ENCODE measurements at places on chromosomes 2 and 18. TPM values are rescaled to one million over a fixed set of nuclear protein-coding genes. Genes with fewer than 3 reads are reported as not detected.

- no peak for DNase-seq
These were observed 249.0 kb downstream of the LPIN1 start for GRCh38 chr2:11995456-11995855.

- no peak for DNase-seq
These were observed 34.7 kb downstream of the RFX8 start for GRCh38 chr2:101440127-101440738.

DNA sequence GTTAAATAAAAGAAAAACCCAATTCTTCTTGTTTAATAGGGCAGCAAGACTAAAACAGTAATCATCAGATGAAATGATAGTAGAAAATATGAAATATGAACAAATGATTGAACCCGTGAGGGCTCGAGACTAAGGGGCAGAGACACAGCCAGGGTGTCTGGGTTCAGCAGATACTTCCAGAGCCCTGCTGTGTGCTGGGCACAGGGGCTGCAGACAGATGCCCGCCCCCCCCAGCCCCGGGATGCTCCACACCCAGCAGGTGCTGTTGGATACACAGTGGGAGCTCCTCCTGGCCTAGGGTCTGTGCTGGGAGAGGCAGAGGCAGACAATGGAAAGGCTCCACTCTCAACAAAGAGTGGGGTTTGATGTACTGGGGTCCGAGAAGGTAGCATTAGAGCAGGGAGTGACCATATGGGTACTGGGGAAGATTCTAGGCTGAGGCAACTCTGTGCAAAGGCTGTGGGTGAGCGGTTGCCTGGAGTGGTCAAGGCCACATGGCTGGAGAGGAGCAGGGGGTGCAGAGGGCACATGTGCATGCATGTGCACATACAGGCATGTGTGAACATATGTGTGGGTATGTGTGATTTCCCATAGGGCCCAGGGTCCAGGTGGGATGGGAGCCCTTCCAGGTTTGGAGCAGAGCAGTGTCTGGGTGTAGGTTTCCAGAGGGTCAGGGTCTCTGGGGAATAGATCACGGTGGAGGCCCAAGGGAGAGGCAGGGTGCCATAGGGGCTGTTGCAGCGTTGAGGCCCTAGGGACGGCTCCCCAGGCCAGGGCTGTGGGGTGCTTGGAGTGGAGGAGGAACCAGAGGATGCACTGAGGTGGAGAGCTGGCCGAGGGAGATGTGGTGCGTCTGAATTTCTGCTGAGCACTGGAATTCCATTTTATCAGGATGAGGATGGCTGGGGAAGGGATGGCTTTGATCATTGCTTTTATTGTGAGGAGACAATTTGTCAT lies 36.7 kb downstream of the LDLRAD4 start:
- DNase-seq, result no peak

- DNase-seq, result no peak
These were observed 346.6 kb downstream of the CBLN2 start for GRCh38 chr18:72197591-72197990.

GRCh38 chr2:45812011-45812500 lies 160.6 kb downstream of the PRKCE start:
- no peak for DNase-seq

DNA sequence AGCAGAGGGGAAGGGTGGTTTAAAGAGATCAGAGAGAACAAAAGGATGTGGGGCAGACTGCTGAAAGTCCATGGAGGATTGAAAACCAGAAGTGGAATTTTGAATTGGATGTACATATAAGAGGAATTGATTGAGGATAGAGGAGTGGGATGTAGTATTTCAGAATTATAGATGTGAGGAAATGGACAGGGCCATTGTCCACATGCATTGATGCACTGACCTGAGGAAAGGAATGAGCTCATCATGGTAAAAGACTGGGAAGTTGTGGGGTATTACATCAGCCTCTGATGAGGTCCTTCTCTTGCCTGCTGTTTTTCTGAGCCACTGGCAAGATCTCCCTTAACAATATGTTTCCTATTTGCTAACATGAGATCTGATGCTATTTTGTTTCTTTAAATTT lies 365.7 kb upstream of the FANCL start:
- DNase-seq, result no peak

DNA sequence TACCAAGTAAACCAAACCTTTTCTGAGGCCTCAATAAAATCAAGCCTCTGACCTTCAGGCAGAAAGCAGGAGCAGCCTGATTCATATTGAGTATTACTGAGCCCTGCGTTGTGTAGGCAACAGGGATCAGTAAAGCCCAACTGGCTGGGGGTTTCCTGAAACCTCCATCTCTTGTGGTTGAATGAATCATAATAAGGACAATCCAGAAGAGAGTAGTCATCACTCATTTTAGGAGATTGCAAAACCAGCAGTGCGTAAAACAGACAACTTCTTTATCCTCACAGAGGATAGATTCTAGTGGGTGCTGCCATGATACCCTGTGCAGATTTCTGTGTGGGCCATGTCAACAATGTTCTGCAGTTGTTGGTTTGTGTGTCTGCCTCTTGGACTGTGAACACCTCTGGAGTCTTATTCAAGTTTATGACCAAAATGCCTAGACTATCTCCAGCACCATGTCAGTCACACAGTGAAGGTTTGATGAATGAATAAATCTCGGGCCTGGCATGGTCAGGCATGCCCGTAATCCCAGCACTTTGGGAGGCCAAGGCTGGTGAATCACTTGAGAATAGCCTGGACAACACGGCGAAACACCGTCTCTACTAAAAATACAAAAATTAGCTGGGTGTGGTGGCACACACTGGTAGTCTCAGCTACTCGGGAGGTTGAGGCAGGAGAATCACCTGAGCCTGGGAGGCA lies 51.8 kb upstream of the RAB27B start:
- DNase-seq, result no peak

The IFIH1 gene
- 8.2 TPM for total RNA-seq

The SPR gene
- total RNA-seq, result 27.5 TPM

Data from esophagus squamous epithelium (tissue), 5 donors.